Aorta (tissue), 5 donors: ENCODE measurements at places on chromosomes 12 and 14. TPM values are rescaled to one million over a fixed set of nuclear protein-coding genes. Genes with fewer than 3 reads are reported as not detected.

GRCh38 chr12:53585448-53586125, 40.6 kb downstream of the ATF7 start:
- no peak overlapping the region for H3K27ac ChIP-seq
- DNase-seq, result no peak
- no peak overlapping the region for H3K4me3 ChIP-seq
- no peaks in the 10 kb centered on the region for H3K36me3 ChIP-seq
- no peaks in the 10 kb centered on the region for H3K27me3 ChIP-seq
- H3K4me1 ChIP-seq, result peaks cover 1% of the 10 kb centered on the region

DNA sequence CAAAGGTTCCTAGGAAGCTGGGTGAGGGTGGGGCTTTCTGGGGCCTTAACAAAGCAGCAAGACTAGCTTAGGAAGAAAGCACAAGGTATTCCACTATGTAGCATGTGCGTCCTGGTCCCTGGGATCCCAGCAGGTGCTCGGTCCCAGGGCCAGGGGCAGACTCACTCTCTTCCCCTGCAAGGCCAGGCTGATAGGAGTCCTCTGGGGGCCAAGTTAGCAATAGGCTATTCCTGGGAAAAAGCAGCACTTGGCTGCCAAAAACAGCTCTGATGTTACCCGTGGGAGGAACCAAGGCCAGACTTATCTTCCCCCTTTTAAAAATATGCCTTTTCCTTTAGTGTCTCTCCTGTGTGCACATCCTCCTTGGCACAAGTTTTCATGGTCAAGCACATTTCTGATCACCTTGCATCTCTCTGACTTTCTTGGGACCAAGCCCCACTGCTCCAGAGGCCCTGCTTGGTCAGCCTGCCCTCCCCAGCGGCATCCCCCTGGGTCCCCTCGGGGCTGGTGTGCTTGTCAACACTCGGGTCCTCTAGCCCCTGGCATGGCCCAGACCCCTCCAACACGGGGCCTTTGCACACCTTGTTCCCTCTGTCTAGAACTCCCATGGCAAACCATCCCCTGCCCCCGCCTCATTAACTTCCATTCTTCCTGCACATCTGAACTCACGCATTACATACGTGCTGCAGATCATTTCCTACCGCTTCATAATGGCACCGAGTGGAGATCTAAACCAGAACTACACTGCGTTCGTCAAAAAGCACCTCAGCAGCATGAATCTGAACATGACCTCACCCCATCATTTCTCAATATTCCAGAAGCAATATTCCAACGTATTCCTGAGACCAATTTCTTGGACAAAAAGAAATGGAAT, 21.9 kb downstream of the CCDC92 start:
- H3K27me3 ChIP-seq, result no peaks in the 10 kb centered on the region
- H3K4me3 ChIP-seq, result no peak overlapping the region
- no peak for DNase-seq
- peaks cover 2% of the 10 kb centered on the region for H3K4me1 ChIP-seq

DNA sequence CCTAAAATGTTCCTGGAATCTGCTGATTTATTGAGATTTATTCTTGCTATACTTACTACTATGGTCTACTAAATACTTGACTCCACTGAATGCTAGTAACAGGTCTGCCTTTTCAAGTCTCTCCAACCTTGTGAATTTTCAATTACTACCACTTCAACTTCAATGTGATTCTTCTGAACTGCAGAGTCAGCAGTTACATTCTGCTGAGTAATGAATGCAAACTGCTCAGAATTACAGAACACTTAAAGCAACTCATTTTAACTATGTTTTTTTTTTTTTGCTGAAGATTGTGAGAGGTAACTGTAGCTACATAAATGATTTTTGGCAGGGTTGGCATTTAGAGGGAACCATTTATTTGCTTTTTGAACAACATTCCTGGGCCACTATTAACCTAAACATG, 41.8 kb downstream of the ARF6 start:
- no peaks in the 10 kb centered on the region for H3K36me3 ChIP-seq
- no peak overlapping the region for H3K27ac ChIP-seq

DNA sequence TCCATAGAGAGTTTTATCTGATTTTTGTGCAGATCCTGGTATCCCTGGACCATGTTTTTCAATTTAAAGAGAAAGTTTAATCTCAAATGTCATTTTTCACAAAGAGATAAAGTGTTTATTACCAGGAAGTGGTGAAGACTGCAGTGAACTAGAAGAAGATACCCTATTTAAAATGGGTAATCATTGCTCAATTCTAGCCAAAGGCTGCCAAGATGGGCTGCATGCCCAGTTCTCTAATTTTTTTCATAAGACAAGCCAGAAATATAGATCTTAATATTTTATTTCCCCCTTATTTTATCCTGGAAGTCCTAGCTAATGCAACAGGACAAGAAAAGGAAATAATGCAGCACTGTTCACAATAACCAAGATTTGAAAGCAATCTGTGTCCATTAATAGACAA, 343.5 kb downstream of the PCNX1 start:
- no peak overlapping the region for H3K4me3 ChIP-seq
- H3K27me3 ChIP-seq, result no peaks in the 10 kb centered on the region
- no peaks in the 10 kb centered on the region for H3K4me1 ChIP-seq
- no peaks in the 10 kb centered on the region for H3K36me3 ChIP-seq
- no peak overlapping the region for H3K27ac ChIP-seq

DNA sequence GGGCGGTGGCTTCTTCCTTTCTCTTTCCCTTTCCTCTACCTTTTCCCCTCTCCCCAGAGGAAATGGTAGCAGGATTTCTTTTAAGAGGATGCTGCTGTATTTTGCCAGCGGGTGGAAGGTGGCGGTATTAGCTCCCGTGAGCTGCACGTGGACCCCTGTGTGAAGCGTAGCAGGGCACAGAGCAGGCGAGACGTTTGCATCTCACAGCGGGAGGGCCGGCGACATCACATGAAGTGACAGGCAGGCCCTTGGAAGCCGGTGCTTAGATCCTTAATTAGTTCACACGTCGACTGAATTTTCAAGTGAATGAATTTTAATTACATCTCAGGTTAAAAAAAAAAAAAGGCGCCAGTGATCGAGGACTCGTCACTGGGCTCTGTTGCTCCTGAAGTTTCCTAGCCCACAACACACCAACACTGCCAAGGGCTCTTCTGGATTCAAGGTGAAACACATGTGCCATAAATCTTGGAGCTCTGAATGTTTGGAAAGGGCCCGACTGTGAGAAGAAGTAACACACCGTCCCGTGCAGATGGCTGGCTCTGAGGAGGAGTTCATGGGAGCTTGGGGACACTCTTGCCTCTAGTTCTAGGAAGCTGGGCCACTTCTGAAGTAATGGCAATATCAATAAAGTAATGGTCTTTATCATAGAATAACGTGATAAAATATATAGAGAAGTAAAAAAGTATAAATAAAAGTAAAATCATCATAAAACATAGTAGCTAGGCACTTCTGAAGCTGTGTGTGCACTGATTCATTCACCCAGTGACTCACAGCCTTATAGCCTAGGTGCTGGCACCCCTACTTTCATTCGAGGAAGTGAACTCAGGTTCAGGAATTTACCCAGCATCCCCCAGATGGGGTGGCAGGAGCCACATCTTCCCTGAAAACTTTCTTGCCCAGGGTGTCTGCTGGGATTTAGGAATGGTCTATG, 75.3 kb downstream of the AACS start:
- no peak overlapping the region for H3K4me3 ChIP-seq
- no peak for DNase-seq
- H3K36me3 ChIP-seq, result no peaks in the 10 kb centered on the region
- H3K27ac ChIP-seq, result no peak overlapping the region
- no peaks in the 10 kb centered on the region for H3K4me1 ChIP-seq

DNA sequence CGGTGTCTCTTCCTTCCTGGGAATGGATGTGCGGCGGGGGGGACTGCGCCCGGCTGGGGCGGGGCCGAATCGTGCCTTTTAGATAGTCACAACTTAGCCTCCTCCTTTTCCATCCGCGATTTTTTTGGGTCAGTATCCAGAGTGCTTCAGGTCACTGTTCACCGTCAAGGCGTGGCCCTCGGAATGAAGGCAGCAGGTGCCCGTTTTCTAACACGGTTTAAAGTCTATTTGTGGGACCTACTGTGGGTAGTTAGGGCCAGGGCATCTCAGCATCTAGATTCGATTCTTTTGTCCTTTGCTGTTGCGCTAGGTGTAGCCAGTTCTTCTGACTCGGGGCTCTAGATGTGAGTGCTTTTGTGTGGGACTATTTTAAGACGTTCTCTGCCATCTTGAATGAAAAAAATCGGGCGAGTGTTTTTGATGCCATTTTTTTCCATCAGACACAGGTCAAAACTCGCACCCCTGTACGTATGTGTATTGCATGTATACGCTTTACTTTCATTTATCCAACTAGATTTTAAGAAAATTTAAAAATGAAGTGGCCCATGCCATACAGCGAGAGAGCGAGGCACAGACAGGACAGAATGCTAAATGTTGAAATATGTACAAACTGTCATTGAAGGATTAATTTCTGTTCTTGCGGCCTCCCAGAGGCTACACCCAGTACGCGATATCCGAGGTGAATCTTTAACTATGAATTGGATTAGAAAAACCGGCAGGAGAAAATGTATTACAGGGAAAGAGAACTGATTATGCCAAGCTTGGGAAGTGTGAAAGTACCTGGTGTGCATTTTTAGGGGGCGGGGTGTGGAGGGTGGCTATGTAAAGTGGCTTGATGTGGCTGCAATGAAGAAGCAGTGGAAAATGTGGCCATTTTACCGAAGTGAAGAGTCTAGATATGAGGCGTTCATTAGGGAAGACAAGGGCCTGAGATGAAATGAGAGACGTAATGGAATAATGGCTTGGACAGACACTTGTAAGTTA, 835 bp downstream of the VEZT start:
- H3K27ac ChIP-seq, result peak overlapping the region; percentile 97
- peaks cover 2% of the 10 kb centered on the region for H3K4me1 ChIP-seq
- peak overlapping the region; percentile 52 for H3K4me3 ChIP-seq
- no peaks in the 10 kb centered on the region for H3K36me3 ChIP-seq

DNA sequence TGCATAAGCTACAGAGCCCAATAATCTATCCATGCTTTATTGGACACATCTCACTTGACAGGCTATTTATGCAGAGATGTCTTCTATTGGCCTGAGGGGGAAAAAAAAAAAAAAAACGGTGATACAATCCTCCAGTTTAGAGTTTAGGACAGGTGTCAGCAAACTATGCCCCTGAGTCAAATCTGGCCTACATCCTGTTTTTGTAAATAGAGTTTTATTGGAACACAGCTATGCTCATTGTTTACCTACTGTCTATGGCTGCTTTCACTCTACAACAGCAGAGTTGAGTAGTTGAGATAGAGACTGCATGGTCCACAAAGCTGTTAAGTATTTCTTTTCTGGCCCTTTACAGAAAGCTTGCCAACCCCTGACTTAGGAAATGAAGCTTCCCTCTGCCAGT, 403.1 kb downstream of the C12orf75 start:
- no peak overlapping the region for H3K27ac ChIP-seq
- H3K36me3 ChIP-seq, result no peaks in the 10 kb centered on the region
- H3K4me3 ChIP-seq, result no peak overlapping the region
- H3K27me3 ChIP-seq, result no peaks in the 10 kb centered on the region
- no peak for DNase-seq
- no peaks in the 10 kb centered on the region for H3K4me1 ChIP-seq

DNA sequence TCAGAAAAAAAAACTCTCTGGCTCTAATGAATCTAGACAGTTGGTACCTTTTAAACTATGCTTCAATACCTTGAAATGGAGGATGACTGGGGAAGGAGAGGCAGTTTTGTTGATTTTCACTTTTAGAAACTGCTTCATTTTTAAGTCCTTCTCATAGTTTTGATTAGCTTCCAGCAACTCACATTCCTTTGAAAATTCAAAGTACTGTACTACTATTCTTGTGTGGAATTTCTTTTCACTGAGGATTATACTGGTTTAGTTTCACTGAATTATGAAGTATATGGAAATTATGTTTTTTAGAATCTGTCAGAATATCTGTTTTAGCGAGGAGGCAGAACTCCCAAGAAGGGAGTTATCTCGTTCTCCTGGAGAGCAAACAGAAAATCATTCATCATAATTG, 116.3 kb downstream of the TGFB3 start:
- DNase-seq, result no peak
- H3K27ac ChIP-seq, result no peak overlapping the region
- no peaks in the 10 kb centered on the region for H3K36me3 ChIP-seq
- H3K4me1 ChIP-seq, result peaks cover 5% of the 10 kb centered on the region
- no peaks in the 10 kb centered on the region for H3K27me3 ChIP-seq

DNA sequence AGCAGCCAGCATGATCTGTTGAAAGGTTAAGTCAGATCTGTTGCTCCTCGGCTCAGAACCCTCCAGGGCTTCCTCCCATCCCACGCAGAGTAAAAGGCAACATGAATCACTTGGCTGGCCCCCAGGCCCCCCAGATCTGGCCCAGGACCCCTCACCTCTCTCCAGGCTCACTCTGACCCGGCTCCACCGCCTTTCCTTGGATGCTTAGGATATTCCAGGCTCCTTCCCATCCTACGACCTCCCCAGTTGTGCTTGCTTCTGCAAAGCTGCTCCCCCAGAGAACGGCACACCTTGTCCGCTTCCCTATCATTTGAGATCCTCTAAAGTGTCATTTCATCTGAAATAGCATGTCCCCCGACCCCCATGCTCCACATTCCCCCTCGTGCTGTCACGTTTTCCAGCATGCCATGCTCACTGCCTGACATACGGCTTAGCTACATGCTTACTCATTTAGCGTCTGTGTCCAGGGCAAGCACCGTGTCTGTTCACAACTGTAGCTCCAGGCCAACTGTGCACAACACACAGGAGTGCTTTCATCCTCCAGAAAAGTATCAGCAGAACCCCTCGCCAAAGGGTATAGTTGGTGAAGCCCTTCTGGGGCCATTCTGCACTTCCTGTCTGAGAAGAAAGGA, 33.6 kb upstream of the BDKRB2 start:
- no peaks in the 10 kb centered on the region for H3K4me1 ChIP-seq
- H3K4me3 ChIP-seq, result no peak overlapping the region
- no peaks in the 10 kb centered on the region for H3K27me3 ChIP-seq
- H3K36me3 ChIP-seq, result no peaks in the 10 kb centered on the region
- DNase-seq, result no peak

- H3K27ac ChIP-seq, result no peak overlapping the region
- no peak overlapping the region for H3K4me3 ChIP-seq
- no peak for DNase-seq
- H3K36me3 ChIP-seq, result no peaks in the 10 kb centered on the region
These were observed 513.4 kb upstream of the FLRT2 start for GRCh38 chr14:85016496-85016895.

GRCh38 chr12:52644078-52644415, 8.0 kb downstream of the KRT2 start:
- H3K36me3 ChIP-seq, result no peaks in the 10 kb centered on the region
- H3K4me3 ChIP-seq, result no peak overlapping the region
- no peaks in the 10 kb centered on the region for H3K4me1 ChIP-seq

DNA sequence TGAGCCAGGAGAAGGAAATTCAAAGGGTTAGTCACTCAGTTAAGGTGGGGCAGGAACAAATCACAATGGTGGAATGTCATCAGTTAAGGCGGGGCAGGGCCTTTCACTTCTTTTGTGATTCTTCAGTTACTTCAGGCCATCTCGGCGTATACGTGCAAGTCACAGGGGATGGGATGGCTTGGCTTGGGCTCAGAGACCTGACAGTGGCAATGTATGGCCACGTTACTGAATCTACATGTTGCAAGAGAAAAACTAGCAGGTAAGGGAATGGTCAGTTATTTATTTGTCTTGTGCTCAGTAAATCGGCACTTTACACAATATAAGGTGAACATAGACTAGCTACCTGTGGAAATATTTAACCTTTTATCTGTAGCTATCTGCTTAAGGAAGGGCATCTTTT, 11.9 kb downstream of the SLCO1B3 start:
- H3K27ac ChIP-seq, result no peak overlapping the region
- no peaks in the 10 kb centered on the region for H3K27me3 ChIP-seq
- H3K4me3 ChIP-seq, result no peak overlapping the region

The KCNMB4 gene
- 3.3 TPM for total RNA-seq

The PLEKHD1 gene
- 0.30 TPM for total RNA-seq

The ST8SIA1 gene
- 3.6 TPM for total RNA-seq

The MYF5 gene
- not detected for total RNA-seq

The MAP1LC3B2 gene
- total RNA-seq, result 1.0 TPM

The GTF2A1 gene
- total RNA-seq, result 33.4 TPM

The SETD1B gene
- 31.9 TPM for total RNA-seq
